AG04450 (cell line): ENCODE measurements at places on chromosomes 1 and 21.

- DNase-seq, result no peak
Observed at GRCh38 chr1:2494323-2494693, 18.2 kb downstream of the PLCH2 start.

DNA sequence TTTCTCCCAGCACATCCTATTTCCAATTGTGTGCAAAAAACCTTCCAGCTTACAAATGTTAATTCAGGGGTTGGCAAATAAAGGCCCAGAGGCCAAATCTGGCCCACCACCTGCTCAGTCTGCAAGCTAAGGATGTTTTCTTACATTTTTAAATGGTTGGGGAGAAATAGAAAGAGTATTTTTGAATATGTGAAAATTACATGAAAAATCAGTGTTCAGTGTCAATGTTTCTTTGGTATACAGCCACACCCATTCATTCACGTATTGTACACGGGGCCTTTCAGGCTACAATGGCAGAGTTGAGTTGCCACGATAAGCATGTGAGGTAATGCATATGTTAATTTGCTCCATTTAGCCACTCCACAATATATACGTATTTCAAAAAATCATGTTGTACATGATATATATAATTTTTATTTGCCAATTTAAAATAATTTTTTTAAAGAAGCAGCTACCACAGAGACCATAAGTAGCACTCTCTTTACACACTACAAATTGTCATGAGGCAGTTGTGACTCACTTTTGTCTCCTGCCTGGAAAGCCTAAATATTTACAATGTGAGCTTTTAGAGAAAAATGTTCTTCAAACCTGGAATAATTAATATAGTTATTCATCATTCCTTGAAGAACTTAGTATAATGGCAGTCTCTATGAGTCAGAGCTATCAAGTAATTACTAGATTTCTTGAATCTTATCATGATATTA, 189.6 kb downstream of the SMYD3 start:
- no peak for DNase-seq

DNA sequence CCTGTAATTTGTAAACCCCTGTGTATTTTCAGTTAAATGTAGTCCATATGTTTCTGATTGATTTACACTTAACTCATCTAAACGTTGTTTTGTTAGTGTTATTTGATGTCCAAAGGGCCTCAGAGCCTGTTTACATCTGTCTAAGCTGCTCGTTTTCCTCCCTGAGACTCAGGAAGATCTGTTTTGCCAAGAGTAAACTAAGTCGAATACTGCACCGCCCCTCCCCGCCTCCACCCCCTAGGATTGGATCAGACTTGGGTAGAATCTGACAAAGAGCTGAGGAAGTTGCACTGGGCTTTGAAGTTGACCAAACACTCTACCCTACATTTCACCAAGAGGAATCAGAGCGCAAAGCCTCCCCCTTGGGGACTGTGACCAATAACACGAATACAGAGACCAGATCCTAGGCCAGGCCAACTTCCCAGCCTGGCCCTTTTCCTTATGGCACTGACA, 206.9 kb upstream of the LMO4 start:
- no peak for DNase-seq

GRCh38 chr1:90710579-90711536, 6.2 kb downstream of the BARHL2 start:
- DNase-seq, result no peak

DNA sequence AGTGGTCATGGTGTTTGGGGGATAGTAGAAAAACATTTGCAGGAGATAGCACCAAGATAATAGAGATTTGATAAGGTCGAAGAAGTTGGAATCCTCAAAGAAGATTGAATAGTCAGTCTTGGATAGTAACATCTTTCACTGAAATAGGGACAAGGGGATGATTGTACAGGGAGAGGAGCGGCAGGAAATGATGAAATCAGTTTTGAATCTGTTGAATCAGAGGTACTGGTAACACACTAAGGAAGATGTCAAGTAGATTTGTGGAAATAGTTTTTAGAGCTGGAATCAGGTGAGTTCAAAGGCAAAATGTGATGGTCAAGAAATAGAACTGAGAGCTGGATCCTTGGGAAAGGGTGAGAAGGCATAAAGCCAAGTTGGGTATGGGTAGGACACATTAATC, 26.5 kb downstream of the CAP1 start:
- DNase-seq, result no peak

- DNase-seq, result no peak
Observed at GRCh38 chr1:186059311-186059710, 315.7 kb downstream of the TPR start.

DNA sequence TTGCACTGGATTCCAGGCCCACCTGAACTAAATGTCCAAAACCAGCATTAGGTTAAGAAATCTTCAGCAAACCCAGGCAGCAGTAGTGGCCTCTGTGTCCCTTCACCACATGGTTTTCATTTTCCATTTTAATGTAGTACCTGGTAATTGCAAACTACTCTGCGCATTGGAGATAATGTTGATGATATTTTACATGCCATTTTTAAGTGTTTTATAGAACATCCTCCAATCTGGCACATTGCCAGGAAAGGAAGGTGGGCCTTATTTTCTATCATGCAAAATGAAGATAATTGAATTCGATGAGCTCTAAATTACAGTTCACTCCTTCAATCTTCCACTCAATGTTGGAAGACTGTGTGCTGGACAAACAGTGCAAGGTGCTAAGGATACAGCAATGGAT, 89.5 kb downstream of the ZC3H11B start:
- DNase-seq, result no peak

DNA sequence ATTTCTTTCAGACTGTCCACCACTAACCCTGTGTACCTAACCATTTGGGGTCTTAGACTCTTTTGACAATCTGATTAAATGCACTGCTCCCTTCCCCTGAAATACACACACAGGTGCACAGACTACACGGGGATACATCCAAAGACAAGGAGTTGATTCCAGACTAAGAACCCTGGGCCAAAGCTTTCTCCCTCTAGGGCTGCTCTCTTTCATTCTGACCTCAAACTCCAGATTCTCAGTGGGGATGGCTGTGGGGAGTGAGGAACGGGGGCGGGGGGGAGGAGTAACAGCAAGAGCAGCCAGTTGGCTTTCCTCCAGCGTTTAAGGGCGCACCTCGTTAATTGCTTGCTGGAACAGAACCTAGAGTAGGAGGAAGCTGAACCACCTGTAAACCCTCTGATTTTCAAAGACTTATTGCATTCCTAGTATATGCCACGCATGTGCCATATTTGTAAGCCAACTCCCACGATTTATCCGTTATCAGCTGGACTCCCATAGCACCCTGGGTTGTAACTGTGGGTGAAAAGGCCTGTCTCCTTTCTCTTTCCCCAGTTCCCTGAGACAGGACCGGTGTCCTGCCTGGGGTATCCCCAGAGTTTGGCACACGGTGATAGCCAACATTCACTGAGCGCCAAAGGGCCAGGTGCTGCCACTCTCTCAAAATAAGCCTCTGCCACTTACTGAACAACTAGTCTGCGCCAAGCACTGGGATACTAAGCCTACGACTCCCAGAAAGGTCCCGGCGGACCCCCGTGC, 920 bp downstream of the MTHFR start:
- no peak for DNase-seq

GRCh38 chr1:35319988-35320713, 51.6 kb downstream of the ZMYM4 start:
- DNase-seq, result no peak

DNA sequence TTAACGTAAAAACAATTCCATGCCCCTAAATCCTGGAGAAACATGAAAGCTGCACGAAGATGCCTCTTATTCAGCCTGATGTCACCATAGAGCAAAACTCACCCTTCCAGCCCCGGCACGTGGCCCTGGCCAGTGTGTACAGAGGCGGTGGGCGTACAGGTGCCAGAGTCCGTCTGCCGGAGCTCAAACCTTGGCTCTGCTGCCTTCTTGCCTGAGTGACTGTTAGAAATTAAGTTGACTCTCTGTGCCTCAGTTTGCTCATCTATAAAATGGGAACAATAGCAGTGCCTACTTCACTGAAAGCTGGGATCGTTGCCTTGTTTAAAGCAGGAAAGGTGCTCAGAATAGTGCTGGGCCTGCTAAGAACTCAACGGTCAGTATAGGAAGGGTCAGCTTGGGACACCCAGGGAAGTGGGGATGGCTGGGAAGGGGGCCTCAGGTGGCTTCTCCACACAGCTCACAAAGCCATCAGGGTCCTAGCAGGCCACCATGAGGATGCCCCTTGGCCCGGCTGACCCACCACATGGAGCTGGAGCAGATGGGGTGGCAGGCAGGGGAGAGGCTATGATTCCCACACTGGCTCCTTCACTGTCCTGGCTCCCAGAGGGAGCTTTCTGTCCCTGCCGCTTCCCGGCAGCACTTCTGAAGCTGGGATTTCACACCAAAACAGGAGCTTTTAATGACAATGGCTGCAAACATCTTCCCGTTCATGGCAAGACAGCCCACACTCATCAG, 237.2 kb downstream of the NPHP4 start:
- no peak for DNase-seq

DNA sequence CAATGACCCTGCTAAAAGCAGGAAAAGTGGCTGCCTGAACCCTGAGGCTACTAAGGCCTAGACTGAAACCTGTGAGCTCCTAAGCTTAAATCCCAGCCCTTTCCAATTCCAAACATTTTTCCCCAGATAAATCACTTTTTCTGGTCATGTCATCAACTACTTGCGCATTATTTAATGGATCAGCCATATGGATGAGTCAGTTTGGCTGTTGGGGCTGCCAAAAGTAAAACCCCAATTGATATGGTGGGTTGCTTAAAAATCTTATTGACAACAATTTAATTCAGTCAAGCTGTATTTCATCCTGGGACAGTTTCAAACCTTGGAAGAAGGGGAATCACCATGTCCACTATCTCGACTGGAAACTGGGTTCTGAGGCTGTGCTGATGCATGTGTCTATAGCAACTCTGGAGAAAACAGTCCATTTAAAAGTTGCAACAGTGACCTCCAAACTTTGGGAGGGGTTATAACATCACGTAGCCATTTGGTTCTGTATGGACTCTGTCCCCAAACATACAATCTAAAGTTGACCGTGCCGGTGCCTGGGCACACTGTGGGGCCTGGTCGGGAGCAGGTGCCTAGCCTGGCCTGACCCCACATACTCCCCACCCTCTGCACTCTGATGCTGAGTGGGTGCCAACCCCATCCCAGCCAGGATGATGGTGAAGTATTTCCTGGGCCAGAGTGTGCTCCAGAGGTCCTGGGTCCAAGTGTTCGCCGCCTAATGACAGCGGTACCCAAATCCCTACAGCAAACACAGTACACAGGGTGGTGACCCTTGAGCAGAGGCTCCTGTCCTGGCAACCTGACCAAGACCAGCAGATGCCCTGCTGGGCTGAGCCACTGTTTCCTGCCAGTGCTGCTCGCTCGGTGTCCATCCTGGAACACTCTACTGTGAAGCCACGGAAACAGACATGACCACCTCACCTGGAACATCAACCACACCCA, 46.5 kb upstream of the LRRC52 start:
- no peak for DNase-seq

DNA sequence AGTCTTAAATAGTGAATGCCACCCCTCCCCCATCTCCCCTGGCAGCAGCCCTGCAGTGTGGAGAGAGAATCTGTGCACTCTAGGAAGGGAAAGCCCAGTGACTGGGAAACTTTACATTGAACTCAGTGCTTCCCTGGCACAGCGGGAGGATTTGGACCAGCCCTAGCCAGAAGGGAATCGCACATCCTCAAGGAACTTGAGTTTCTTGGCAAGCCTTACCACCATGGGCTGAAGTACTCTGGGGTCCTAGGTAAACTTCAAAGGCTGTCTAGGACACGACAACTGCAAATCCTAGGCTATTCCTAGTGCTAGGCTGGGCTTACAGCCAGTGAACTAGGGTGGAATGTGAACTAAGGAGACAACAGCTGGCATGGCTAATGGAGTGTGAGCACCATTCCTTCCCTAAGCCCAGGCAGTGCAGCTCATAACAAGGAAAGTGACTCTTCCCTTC, 88.3 kb downstream of the COL24A1 start:
- no peak for DNase-seq

- DNase-seq, result no peak
Observed at GRCh38 chr1:3468236-3469103, 14.0 kb downstream of the ARHGEF16 start.

- DNase-seq, result no peak
Observed at GRCh38 chr1:28110555-28110954, 22.1 kb upstream of the EYA3 start.

DNA sequence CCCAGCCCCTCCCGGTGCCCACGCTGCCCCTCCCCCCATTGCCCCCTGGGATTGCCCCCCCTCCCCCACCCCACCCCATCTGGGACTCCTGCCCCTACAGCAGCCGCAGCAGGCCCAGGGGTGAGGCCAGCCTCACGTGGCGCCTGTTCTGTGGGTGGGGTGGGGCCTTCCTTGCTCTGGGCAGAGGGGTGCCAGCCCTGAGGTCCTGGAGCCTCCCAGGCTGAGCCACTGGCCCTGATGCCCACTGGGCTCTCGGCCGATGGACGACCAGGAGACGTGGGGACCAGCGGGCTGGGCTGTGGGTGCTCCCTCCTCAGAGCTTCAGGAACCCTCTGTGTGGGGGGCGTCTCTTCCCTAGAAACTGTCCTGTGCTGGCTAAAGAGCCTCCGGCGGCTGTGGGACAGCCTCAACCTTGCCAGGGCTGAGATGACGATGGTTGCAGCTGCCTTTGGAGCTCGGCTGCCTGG, 5.8 kb upstream of the C1orf159 start:
- no peak for DNase-seq

GRCh38 chr1:30418061-30418938, 305.1 kb downstream of the MATN1 start:
- DNase-seq, result no peak

DNA sequence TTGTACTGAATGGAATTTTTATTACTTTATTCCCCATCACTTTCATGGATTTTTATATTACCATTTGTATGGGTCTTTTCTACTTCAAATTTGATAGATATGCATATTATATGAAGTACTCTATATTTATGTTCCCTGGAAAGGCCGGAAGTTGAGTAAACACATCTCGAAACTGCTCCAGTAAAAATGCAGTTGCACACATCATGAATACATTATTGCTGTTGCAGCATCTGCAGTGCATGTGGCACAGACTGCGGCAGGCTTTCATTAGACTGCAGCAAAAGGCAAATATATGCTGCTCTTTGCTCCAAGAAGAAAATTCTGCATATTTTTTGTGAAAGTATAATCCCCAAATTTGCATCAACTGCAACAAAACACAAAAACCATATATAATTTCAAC, 48.7 kb upstream of the LRRC7 start:
- no peak for DNase-seq

DNA sequence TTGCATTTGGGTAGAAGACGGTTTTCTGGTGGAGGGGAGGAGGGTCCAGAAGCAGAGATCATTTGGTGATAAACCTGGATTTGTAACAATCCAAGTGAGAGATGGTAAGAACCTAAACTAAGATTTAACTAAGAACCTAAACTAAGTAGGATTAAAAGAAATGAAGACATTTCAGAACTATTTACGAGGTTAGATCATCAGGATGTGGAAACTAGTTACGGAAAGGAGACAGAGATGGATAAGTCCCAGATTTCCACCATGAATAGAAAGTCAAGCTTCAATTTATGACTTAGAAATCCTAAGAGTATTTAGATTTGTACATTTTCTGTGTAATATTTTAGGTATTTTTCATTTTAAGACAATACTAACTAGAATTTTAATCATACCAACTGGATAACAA, 86.3 kb downstream of the SEC16B start:
- no peak for DNase-seq

GRCh38 chr1:204275695-204276370, 62.0 kb upstream of the GOLT1A start:
- DNase-seq, result no peak

GRCh38 chr21:42525029-42525581, 11.5 kb downstream of the SLC37A1 start:
- no peak for DNase-seq

- no peak for DNase-seq
Observed at GRCh38 chr1:183248989-183249691, 63.1 kb downstream of the LAMC2 start.
